Tongue (tissue), 3 donors: ENCODE measurements at places on chromosomes 6 and 20. TPM values are rescaled to one million over a fixed set of nuclear protein-coding genes. Genes with fewer than 3 reads are reported as not detected.
A peak's percentile ranks its signal among the peaks of the same experiment; 100 is the strongest.

DNA sequence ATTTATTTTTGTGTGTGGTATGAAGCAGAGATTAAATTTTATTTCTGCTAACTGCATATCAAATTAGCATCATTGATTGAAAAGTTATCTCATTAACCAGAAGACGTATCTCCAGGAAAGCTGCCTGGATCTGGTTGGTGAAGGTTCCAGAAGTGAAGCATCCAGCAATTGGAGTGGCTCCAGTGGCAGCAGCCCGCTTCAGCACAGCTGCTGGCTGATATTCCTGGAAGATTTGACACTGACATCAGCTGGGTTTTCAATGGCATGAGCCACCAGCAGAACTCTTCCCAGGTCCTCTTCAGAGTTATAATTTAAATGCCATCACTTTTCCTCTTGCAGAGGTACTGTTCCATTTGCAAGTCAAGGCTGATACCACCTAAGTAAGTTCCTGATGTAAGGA lies 363.5 kb downstream of the BCKDHB start:
- DNase-seq: peak; percentile 77

GRCh38 chr6:32980488-32981038 lies 12.2 kb downstream of the BRD2 start:
- DNase-seq: no peak

GRCh38 chr6:163900570-163900969 lies 486.1 kb downstream of the QKI start:
- DNase-seq: no peak

DNA sequence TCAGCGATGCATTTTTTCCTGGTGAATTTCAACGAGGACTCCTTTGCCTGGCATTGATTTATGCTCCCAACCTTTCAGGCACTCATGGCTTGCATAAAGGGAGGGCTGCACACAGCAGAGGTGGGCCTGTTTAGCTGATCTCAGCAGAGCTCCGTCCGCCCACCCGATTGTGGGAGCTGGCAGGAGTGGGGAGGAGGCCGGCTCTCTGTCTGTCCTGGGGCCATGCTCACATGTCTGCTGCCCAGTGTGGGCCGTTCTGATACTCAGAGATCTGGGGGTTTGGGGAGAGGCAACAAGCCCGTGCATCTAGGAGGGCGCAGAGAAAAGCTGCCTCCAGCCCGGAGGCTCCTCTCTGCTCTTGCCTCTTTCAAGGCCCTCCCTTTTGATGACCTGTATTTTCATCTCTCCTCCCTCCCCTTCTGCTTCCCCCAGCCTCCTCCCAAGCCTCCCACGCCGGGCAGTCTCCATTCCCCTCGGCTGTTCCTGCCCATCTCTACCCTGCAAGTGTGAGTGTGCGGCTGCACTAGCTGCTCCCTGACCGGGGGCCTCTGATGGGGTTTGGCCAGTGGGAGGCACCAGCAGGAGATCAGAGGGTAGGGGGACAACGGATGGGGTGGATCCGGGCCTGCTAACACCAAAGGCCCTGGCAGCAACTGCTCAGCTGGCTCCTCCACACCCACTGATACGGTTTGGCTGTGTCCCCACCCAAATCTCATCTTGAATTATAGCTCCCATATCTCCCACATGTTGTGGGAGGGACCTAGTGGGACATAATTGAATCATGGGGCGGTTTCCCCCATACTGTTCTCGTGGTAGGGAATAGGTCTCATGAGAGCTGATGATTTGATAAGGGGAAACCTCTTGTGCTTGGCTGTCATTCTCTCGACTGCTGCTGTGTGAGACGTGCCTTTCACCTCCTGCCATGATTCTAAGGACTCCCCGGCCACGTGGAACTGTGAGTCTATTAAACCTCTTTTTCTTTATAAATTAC lies 39.6 kb upstream of the MLN start:
- no peak for DNase-seq

DNA sequence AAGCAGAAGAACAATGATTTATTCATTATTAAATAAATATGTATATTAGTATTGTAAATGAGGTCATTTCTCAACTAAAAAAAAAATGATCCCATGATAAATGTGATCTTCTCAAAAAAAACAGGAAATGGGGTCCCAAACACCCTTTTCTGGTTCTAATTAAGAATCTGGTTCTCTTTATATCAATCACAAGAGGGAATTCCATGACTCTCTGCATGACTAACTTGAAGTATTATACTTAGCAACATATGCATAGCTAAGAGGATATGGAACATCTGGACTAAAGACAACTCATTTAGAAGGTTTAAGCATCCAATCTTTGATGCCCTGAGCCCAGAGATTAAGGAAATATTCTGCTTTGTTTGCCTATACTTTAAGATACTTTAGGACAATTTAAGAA lies 89.7 kb upstream of the EMILIN3 start:
- peak; percentile 55 for DNase-seq

DNA sequence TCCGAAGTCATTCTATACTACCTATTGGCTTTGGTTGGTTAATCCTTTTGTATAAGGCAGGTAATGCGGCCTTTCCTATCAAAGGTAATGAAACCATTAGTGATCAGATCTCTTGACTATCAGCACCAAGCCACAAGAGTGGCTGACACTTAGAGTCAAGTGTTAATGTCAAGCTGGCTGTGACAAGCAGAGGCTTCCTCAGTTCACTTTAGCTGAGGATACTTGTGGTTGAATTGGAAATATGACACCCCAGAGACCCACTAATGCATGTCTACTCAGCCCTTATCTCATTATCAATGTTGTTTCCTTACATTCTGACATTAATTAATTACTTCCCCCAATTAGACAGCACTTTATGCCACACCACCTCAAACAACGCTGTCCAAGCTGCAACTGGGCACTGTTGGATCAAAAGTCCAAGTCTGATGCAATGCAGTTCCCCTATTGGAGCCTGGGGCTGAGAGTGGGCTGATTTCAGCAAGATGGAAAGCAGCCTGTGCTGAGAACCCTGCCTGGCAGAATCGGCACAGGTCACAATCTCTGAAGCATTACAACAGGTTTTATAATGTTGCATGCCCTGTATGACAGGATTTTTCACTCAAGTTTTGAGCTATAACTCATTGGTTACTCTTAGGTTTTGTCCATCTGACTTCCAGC lies 273.5 kb downstream of the COL12A1 start:
- no peak for DNase-seq

DNA sequence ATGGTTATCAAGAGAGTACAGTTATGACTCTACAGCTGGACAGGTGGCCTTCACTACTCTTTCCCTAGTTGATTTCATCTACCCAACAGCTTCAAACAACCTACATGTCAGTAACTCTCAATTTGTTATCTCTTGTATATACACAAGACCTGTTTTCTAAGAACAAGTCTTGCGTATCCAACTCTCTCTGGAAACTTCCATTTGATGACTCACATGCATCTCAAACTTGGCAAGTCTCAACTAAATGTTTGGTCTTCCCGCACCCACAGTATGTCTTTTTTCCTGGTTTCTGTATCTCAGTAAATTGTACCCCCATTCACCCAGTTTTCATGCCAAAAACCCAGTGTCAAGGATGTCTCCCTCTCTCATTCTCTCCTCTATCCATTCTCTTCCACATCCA lies 97.7 kb downstream of the BTBD9 start:
- no peak for DNase-seq

- DNase-seq: no peak
Observed at GRCh38 chr6:120938876-120939472, 395.3 kb downstream of the TBC1D32 start.

DNA sequence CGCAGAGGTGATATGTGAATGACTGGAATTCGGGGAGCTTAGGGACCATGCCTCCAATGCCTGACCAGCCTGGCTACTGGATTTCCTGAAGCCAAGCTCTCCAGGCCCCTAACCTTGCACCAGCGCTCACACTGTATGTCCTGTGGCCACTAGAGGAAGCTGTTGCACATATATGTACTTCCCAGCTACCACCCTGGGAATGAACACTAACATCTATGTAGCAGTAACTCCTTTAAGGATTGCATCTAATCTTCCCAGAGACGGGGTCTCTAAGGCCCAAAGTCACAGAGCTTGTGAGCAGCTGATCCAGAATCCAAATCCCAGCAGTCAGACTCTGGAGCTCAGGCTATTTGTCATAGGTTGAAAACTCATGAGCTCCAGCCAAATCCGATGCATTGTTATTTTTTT lies 20.4 kb upstream of the BPIFB1 start:
- DNase-seq: peak; percentile 70

GRCh38 chr6:112087136-112087911 lies at the start of the genes FAM229B and TUBE1:
Gene FAM229B (plus strand): TSS chr6:112087591. CDS start chr6:112099284, 11,693 bp downstream.
Gene TUBE1 (minus strand): TSS chr6:112087482. CDS start chr6:112087434, 48 bp downstream.
- peak; percentile 98 for DNase-seq

DNA sequence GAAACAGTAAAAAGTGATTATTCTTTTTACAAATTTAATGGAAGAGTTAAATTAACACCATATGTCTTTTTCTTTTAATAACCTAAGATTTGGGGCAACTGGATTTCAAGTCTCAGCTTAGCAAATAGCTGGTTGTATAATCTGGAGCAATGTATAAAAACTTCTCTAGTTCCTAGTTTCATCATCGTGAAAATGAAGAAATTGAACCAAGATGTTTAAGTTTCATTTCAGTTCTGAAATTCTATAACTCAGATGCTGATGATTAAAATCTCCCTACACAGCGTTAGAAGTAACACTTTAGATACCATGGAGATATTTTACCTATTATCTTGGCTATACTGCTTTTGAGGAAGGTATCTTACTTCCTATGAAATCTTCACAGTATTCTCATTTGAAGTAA lies 252.0 kb downstream of the KIF16B start:
- DNase-seq: no peak

- DNase-seq: no peak
Observed at GRCh38 chr6:138485586-138486248, 13.6 kb downstream of the NHSL1 start.

GRCh38 chr6:116332096-116332495 lies 38.7 kb upstream of the DSE start:
- DNase-seq: no peak

- DNase-seq: no peak
Observed at GRCh38 chr6:119285908-119286625, 63.5 kb downstream of the MAN1A1 start.

DNA sequence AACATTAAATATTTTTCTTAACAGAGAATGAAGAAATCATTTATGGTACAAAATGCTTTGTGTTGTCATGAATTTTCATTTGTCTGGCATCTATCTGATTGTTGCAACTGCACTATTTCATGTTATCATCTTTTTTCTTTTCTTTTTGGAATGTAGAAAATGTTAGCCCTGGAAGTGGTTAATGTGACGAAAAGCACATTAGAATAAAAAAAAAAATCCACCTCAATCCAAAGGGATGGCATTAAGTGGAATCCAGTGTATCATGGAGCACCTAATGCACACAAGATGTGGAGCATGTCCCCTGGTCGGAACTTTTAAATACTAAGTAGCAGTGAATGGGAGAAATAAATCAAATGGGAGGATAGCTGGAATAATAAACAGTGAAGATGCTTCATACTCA lies 172.9 kb upstream of the MCHR2 start:
- no peak for DNase-seq

DNA sequence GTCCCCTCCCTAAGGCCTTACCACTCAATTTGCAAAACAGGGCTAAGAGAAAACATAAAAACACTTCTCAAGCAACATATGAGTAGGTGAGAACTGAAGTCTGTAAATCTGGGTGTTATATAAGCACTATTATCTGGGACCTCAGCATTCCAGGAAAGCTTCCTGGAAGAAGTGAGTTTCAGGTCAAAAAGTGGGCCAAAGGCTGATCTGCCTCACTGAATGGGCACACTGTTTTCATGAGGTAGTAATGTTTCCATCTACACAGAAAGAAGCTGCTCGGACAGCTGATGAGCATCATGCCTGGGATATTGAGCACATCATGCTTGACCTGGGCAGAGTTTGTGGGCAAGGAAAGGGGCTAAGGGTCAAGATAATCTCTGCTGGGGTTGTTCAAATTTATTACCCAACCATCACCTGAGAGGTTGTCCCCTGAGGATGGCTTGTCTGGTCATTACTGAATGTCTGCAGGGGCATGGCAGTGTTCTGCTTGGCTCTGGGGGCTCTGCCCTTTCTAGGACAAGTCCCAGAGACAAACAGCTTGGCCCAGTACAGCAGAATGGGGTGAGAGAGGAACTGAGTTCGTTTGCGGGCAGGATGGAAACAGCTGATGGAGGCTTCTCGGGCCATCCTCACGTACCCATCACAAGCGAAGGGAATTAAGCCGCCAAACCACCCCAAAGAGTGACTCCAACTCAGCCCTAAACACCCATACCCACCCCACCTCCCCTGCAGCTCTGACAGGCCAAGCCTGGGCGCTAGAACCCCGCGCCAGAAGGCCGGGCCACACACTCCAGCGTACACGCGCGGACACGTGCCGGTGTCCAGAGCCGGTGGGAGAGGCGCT lies 1.2 kb upstream of the SYNJ2 start:
- DNase-seq: no peak

GRCh38 chr6:52595000-52595795 lies 18.3 kb upstream of the TRAM2 start:
- peak; percentile 93 for DNase-seq

DNA sequence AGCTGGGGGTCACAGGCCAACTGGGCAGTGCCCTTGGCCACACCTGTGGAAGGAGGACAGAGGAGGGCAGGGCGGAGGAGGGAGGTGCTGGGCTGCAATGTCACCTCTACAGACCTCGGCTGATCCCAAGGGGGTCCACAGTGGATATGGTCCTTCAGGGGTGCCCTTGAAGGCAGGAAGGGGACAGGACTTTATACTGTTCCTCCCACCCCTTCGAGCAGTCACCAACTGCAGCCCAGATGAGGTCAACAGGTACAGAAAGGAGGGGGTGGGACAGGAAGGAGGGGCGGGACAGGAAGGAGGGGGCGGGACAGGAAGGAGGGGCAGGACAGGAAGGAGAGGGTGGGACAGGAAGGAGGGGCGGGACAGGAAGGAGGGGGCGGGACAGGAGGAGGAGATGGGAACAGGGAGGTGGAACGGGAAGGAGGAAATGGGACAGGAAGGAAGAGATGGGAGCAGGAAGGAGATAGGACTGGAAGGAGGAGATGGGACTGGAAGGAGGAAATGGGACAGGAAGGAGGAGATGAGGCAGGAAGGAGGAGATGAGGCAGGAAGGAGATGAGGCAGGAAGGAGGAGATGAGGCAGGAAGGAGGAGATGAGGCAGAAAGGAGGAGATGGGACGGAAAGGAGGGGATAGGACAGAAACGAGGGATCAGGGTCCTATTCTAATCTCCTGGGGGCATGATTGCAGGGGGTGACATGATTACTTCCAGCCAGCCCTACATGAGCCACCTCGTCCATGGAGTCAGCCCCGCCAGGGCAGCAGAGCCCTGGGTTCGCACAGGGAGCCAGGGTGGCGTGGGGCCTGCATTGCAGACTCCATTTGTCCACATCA lies 19.4 kb upstream of the MRGBP start:
- no peak for DNase-seq

GSTA2 gene
- total RNA-seq: not detected

GGTLC1 gene
- not detected for total RNA-seq

PLN gene
- total RNA-seq: 24.5 TPM

RSPO4 gene
- total RNA-seq: not detected

TCF15 gene
- total RNA-seq: 4.0 TPM

C6orf58 gene
- total RNA-seq: not detected

TRIM10 gene
- total RNA-seq: 1.0 TPM

CCDC170 gene
- 4.1 TPM for total RNA-seq

PHF1 gene
- 19.5 TPM for total RNA-seq

TSHZ2 gene
- total RNA-seq: 11.8 TPM

CST1 gene
- total RNA-seq: not detected
